Left ventricle myocardium superior (tissue), 1 donor: ENCODE measurements at places on chromosomes 6 and 20. TPM values are rescaled to one million over a fixed set of nuclear protein-coding genes. Genes with fewer than 3 reads are reported as not detected.

SIRPD gene
- not detected for total RNA-seq

WASF1 gene
- 1.7 TPM for total RNA-seq

PRSS16 gene
- not detected for total RNA-seq

ABHD16B gene
- total RNA-seq = not detected

SCGN gene
- 0.79 TPM for total RNA-seq
